GM06990 (cell line): ENCODE measurements at places on chromosomes 2 and 18.

DNA sequence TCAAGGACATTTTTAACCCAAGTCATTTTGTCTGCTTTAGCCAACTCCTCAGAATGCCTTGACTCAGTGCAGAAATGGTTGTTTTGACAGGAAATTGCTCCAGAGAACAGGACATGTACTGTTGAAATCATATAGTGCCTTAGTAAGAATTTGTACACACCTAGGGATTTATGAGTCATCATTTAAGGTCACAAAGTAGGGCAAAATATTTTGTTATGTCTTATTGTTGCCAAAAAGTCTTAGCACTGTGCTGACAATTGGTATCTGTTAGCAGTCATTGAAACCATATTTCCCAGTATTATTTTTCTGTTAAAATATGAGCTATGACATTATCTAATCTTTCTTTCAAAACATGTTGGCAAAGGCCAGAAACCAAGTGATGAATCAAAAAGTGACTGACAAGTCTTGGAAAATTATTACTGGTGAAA lies 104.5 kb downstream of the OSBPL6 start:
- no peak for DNase-seq

DNA sequence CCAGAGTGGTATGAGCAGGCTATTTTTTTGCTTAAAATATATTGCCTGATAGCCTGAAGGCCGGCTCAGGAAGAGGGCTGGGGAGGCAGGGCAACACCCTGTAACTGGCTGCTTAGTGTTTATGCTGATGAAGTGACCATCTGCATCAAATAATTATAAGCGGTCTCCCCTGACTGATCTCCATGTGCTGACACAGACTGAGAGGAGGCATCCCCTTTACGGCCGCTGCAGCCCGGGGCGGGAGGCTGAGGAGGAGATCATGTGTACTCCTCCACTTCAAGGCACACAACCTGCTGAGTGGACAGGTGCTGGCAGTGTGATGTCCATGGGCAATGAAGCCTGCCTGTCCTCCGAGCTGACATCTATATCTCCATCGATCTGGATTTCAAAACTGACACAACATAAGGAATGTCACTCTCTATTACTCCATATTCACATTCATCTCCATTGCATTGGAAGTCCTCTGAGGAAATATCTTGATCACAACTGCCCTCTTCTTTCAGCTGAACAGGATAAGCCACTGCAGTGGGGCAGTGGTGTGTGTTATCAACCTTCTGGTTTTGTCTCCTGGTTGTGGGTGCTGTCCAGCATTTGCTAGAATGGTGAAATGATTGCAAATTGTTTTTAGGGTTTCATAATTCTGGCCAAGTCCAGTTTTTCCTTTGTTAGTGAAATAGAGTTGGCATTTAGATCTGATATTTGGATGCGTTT lies 143.5 kb downstream of the AQP4 start:
- no peak for DNase-seq

DNA sequence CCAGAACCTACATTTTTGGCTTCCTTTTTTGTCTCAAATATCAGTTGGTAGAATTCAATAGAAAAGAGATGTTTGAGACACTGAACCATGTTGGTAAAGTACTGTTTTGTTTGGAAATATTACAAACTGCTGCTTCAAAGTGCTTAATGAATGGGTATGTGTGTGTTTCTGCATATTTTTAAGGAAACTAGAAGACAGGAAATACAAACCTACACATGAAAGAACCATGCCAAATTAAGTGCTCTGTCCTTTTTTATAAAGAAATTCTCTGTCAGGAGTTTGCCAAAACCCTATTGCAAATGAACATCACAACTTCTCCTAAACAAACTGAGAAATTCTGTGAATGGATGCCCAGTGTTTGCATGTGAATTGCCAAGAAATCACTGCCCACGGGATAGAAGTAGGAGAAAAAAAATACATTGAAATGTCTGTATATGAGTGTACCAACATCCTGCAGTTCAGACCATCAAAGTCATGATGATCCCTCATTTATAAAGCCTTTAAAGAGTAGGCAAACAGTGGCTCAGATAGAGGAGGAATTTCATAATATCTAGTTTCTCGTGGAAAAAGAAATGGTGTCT lies 69.6 kb upstream of the RND3 start:
- DNase-seq: no peak

- DNase-seq: no peak
These were observed 23.1 kb upstream of the TXNDC2 start for GRCh38 chr18:9862686-9863085.

DNA sequence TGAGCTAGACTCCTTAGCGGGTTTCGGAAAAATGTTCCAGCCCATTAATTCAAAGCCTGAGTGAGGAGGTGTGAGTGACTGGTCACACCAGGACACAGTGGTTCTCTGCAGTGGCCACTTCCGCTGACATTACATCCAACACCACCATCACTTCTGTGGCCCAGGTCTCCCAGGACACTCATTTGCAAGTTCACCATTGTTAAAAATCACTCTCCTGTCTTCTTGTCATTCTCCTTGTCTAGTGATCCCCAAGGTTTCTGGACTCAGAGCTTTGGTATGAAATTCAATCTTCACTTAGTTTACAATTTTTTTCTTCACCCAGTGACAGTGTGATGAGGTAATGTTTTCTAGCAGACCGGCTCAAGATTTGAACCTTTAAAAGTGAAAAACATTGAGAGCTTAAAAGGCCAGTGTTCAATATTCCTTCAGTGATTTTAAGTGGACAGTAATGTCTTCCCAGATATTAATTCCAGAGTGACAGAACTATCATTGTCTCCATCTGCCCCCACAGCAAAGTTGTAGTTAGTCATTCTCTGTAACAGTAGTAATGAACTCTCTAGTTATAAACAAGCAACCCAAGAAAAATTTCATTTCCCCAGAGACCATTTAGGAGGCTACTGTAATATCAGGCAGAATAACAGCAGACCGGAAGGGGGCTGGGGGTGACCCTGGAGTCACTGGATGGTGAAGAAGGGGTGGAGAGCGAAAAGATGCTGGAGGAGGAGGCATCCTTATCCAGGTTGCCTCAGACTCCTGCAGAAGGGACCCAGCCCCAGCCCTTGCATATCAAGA lies 164.9 kb downstream of the GFPT1 start:
- no peak for DNase-seq

GRCh38 chr2:48205137-48205798 lies 299.0 kb upstream of the FBXO11 start:
- DNase-seq: peak; percentile 6

DNA sequence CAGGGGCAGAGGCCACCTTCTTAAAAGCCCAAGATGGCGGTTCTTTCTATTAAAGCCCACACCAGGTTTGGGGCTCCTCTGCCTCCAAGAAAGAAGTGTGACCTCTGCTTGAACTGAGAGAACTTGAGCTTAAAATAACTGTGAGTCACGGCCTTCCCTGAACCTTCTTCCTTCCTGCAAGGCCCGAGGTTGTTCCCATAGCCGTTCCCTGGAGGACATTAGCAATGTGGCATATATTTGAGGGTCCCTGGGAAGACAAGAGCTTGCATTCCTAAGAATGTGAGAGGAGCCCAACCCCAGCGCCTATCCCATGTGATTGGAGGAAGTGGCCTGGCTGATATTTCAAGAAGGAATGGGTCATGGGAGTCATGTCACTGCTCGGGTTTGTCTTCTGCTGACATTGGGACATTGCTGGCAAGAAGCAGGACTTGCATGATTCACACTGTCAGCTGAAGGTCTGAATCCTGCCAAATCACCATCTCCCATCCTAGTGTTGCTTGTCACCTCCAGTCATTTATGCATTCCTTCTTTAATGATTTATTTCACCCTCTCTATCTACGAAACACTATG lies 168.1 kb downstream of the TRIB2 start:
- DNase-seq: no peak

DNA sequence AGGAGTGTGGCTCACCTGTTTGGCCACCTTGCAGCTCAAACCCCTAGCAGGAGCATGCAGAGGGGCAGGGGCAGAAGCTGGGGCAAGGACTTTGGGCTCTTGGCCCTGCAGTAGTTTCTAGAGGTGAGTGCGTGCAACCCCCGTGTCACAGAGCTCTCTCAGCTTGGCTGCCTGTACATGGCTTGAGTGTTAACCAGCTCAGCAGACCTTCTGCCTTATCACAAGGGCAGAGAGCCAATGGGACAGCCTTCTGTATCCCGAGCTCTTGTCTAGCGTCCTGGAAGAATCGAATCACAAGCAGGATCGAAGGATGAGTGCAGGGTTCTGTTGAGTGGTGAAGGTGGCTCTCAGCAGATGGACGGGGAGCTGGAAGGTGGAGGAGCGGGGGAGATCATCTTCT lies 120.3 kb upstream of the TMEM18 start:
- DNase-seq: no peak

- DNase-seq: no peak
These were observed 14.1 kb downstream of the COPS8 start for GRCh38 chr2:237099804-237100203.

- DNase-seq: no peak
These were observed 178.1 kb downstream of the IKZF2 start for GRCh38 chr2:212973347-212973746.

DNA sequence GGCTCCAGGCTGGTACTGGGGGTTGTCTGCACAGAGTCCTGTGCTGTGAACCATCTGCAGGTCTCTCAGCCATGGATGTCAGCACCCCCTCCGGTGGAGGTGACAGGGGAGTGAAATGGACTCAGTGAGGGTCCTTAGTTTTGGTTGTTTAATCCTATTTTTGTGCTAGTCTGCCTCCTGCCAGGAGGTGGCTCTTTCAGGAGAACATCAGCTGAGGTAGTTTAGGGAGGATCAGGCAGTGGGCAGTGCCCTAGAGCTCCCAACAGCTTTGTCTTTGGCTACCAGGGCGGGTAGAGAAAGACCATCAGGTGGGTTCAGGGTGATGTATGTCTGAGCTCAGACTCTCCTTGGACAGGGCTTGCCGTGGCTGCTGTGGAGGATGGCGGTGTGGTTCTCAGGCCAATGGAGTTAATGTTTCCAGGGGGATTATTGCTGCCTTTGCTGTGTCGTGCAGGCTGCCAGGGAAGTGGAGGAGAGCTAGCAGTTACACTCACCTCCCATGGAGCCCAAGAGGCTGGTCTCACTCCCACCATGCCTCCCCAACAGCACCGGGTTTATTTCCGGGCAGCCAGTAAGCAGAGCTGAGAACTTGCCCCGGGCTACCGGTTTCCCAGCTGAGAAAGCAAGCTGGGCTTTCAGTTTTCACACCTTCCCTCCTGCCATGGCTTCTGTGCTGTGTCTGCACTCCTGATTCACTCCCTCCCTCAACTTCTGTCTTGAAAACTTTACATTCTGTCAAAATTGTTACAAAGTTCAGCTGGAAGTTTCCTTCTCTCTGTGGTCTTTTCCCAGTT lies 563.4 kb downstream of the XIRP2 start:
- no peak for DNase-seq

- DNase-seq: no peak
These were observed 72.7 kb upstream of the ITPRID2 start for GRCh38 chr2:181818840-181819239.

- DNase-seq: no peak
These were observed 97.4 kb upstream of the MGAT4A start for GRCh38 chr2:98828369-98828744.

DNA sequence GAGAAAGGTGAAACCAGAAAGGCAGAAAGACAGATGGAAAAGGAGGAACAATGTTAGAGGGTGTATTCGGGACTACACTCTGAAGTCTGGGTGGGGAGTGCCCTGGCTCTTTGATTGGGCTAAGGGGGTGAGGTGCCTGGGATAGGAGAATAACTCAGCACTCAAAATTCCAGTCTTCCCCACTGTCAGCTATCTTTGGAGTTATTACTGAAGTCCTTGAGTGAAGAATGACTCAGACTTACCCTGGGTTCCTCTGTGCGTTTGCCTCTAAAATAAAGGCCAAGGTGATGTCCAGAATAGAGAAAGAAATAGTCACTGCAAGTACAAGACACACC lies 151.8 kb upstream of the SERPINE2 start:
- DNase-seq: no peak

DNA sequence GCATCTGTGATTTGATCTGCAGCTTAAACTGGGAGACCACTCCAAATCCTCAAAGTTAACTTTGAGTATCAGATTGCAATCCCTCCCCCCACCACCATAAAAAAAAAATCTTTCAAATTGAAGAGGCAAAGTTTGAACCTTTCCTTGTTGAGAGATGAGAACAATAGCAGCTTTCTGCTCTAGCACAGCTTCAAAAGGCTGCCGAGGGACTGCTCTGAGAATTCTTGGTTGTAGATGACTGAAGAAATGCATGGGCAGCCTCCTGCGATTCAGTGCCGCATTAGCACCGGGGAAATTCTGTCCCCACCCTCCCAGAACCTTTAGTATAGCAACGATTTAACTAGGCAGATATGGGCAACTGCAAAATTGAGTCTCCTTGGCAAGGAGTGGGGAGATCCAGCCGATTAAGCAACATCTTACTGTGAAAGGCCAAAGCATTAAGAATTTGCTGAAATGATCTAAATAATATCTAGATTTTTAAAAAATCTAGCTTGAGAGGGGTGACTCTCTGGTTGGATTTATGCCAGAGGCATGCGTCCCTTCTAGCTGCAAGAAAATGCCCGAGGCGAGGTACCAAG lies 3.9 kb upstream of the SP5 start:
- DNase-seq: no peak

GRCh38 chr2:29293830-29294438 lies 178.7 kb downstream of the CLIP4 start:
- no peak for DNase-seq

DNA sequence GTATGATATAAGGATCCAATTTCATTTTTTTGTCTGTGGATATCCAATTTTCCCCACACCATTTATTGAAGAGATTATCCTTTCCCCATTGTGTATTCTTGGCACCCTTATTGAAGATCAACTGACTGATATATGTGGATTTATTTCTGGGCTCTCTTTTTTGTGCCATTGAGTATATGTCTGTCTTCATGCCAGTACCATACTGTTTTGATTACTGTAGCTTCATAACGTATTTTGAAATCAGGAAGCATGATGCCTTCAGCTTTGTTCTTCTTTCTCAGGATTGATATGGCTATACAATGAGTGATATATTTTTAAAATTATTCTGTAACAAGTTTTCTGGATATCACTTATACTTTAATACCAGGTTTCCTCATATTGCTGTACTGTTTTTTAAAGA lies 58.1 kb upstream of the DLX2 start:
- no peak for DNase-seq

- no peak for DNase-seq
These were observed 39.6 kb upstream of the SCN1A start for GRCh38 chr2:166167449-166167848.

DNA sequence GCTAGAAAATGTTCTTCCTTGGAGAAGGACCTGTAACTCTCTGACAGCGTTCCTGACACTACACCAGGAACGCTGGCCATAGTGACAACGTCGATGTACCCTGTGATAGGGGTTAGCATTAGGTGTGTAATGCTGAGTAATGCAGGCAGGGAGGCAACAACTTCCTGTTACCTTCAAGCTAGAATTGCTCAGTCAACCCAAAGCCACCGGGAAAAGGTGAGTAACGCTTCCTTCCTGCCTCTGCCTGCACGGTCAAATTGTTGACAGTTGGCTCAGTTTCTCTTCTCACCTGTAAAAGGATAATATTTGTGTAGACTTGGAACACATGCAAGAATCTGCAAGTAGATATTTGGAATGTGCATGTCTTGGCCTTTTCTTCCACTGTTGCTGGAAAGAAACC lies 12.7 kb downstream of the FAM110C start:
- DNase-seq: no peak
